ENCODE measurements at places on chromosomes 11 and 22. TPM values are rescaled to one million over a fixed set of nuclear protein-coding genes. Genes with fewer than 3 reads are reported as not detected.

Gene NRGN
- total RNA-seq: 0.85 TPM

Gene PANX2
- 2.2 TPM for total RNA-seq

Gene TPBGL
- not detected for total RNA-seq

Gene VWCE
- 0.85 TPM for total RNA-seq

Gene TANGO2
- total RNA-seq: 11.3 TPM

Gene KDM4D
- 3.7 TPM for total RNA-seq

Gene OR51B5
- 0.15 TPM for total RNA-seq

Gene OR52I2
- not detected for total RNA-seq

Gene SCUBE2
- 1.4 TPM for total RNA-seq

Gene OR4D6
- total RNA-seq: not detected

Gene BAIAP2L2
- 2.7 TPM for total RNA-seq

Gene YDJC
- 53.0 TPM for total RNA-seq

Gene APOL5
- not detected for total RNA-seq

Gene GLB1L3
- total RNA-seq: 24.0 TPM

Gene OR51B4
- total RNA-seq: not detected

Gene NR1H3
- total RNA-seq: 25.4 TPM

Gene RABL2B
- total RNA-seq: 8.6 TPM

Gene RIBC2
- total RNA-seq: 1.9 TPM

Data from H7 (cell line).